Activated CD4-positive, alpha-beta memory T cell treated with anti-CD3 and anti-CD28 coated beads for 36 hours (primary cell): ENCODE measurements at places on chromosomes 5 and 9. TPM values are rescaled to one million over a fixed set of nuclear protein-coding genes. Genes with fewer than 3 reads are reported as not detected.

The IL5 gene
- 5.0 TPM for total RNA-seq

The CNTNAP3B gene
- total RNA-seq = not detected

The DNAJA1 gene
- 173 TPM for total RNA-seq

The SPATA31E1 gene
- total RNA-seq = not detected

The PGM5 gene
- not detected for total RNA-seq

The FRMD3 gene
- 0.27 TPM for total RNA-seq

The PDCD1LG2 gene
- 0.83 TPM for total RNA-seq

The GFI1B gene
- total RNA-seq = not detected

The RNF183 gene
- total RNA-seq = 0.39 TPM

The GHR gene
- not detected for total RNA-seq

DNA sequence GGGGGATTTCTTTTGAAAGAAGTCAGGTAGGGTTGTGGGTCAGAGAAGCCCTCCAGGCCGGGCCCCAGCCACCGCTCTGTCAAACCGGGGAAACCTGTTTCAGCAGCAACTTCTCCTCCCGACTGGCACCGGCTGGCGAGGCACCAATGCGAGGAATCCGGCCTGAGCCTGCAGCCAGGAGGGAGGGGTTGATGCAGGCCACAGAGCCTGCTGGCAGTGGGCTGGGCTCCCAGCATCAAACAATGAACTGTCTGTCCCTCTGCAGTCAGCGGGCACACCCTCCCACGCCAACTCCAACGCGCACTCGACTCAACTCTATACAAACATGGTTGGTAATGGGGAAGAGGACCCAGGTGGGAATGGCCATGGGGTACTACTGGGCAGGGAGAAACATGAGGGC, 12.1 kb downstream of the PCDH1 start:
- no peak for DNase-seq

GRCh38 chr5:31049936-31050704, 143.4 kb upstream of the CDH6 start:
- DNase-seq = no peak

GRCh38 chr5:109857405-109858031, 167.8 kb downstream of the MAN2A1 start:
- peak; percentile 27 for DNase-seq

DNA sequence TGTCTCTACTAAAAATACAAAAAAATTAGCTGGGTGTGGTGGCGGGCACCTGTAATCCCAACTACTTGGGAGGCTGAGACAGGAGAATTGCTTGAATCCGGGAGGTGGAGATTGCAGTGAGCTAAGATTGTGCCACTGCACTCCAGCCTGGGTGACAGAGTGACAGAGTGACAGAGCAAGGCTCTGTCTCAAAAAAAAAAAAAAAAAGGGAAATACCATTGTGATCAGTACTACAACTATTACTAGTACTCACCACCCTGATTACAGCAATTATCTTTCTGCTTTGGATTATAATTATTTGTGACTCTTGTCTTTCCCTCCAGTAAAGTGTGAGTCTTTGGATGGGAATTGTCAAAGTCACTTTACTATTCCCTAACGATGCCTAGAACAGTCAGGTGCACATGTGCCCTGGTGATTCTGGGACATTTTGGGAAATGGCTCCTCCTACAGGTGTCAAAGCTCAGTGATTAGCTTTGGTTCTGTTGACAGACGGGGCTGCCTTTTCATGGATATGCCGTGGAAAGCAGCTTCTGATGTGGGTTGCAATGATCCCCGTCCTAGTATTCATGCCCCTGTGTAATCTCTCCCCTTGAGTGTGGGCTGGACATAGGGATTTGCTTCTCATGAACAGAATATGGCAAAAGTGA, 31.8 kb upstream of the FRRS1L start:
- peak; percentile 11 for DNase-seq

DNA sequence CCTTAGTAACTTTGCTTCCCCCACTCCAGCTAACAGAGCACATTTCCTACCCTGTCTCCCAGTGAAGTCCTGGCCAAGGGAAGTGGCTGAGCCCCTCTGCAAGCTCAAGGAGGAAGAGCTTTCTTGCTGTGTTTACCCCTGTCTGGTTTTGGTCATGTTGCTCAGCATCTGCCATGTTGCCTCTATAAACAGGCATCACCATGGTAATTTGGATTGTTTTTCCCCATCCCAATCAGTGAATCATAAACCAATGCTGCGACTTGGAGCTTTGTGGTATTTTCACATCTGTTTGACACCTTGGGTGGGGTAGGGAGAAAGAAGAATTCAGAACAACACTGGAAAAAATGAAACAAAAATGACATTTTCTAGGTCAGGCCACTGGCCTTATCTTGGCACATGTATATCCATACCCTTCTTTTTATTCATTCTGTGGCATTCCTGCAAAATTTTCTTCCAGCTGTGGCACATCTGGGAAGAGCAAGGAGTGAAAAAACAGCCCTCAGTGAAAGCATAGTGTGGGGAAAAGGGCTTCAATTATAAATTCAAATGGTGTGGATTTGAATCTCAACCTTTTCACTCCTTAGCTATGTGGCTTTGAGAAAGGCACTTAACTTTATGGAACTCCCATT, 42.5 kb downstream of the SLIT3 start:
- DNase-seq = no peak

- no peak for DNase-seq
Observed at GRCh38 chr9:107931071-107931715, 441.6 kb upstream of the KLF4 start.

GRCh38 chr5:150647275-150648251, 7.1 kb downstream of the SYNPO start:
- no peak for DNase-seq

DNA sequence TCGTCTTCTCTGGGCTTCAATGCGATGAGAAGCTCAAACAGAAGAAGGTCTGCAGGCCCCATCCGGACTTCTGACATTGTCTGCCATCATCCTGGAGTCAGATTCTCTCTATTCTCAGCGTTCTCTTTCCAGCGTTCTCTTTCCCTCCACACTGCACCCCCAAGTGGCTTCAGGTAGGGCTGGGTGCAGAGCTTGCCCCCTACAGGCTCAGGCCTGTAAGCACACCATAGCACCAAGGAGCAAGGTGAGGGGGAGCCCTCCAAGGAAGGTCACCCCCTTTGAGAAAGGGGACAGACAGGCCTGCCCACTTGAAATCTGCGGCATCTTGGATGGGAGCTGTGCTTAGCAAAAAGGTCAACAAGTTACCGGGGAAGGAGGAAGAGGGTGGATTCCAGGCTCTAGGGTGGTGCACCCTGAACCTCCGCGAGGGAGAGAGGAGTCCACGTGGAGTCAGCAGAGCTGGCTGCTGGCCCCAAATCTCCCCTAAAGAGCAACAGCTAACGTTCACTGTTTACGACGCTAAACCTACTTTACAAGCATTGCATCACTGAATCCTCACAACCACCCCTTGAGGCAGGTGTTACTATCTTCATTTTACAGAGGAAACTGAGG, 27.5 kb downstream of the GPX3 start:
- DNase-seq = peak; percentile 46

GRCh38 chr5:20537911-20538703, 550.1 kb upstream of the CDH18 start:
- no peak for DNase-seq

GRCh38 chr9:134068744-134069479, 1.1 kb upstream of the BRD3 start:
- DNase-seq = peak; percentile 14

DNA sequence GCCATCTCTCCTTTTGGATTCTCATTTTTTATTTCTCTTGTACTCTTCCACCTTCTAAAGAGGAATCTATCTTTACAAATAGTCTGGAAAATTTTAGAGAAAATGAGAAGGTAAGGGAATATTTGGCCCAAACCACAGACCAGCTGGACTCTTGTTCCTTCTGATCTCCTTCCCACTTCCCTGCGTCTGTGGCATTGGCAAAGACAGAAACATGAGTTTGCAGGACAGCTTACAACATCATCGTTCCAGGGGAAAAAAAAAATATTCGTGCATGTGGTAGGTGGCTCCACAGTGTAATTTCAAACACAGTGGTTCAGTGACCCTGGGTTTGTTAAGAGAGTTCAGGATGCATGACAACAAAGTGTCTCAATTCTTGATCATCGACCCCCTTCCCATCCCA, 755.0 kb downstream of the DNAH5 start:
- no peak for DNase-seq

DNA sequence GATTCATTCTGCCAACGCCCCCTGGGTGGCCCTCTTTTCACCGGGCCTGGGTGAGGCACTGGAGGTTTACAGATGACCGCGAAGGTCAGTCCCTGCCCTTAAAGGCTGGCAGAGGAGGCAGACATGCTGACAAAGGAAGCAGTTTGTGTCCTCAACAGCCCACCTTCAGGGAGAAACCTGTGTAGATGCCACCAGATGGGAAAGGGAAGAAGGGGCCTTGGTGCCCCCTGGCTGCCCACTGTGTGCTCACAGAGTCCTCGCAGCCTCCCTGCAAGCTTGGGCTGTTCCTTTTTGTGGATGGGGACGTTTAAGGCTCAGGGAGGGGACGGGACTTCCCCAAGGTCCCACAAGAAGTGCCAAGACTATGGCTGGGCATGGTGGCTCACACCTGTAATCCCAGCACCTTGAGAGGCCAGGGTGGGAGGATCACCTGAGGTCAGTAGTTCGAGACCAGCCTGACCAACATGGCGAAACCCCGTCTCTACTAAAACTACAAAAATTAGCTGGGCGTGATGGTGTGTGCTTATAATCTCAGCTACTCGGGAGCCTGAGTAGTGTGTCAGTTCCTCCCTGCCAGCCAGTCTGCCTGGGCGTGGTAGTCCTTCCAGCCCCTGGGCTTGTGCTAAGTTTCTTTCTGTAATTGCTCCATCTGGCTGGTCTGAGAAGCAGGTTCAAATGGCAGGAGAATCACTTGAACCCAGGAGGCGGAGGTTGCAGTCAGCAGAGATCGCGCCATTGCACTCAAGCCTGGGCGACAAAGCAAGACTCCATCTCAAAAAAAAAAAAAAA, 36.2 kb downstream of the NEK6 start:
- no peak for DNase-seq

GRCh38 chr5:566636-567309, 42.5 kb upstream of the SLC9A3 start:
- peak; percentile 1 for DNase-seq

DNA sequence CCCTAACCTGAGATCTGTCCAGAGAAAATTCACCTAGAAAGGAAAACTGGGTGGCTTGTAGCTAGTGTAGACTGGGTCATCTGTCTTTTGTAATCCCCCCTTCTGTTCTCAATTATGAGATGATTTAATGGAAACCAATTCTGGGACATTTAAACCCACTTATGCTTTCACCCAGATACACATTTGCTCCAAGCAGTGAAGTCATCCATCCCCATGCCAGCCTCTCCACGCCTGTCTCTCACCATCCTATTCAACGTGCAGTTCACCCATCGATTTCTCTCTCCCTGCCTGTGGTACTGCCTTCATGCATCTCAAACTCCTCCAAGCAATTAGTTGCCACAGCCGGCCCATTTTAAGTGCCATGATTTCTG, 1.8 kb downstream of the PHF19 start:
- no peak for DNase-seq

- no peak for DNase-seq
Observed at GRCh38 chr9:125134976-125135375, 8.4 kb downstream of the SCAI start.

- no peak for DNase-seq
Observed at GRCh38 chr5:127111112-127111511, 37.8 kb upstream of the C5orf63 start.

GRCh38 chr9:14018081-14018480, 295.9 kb downstream of the NFIB start:
- DNase-seq = no peak
